ENCODE measurements at places on chromosomes 2 and 18. TPM values are rescaled to one million over a fixed set of nuclear protein-coding genes. Genes with fewer than 3 reads are reported as not detected.

Gene DDX18
- 89.3 TPM for total RNA-seq

Gene LYG1
- total RNA-seq = 2.4 TPM

Gene RGPD4
- not detected for total RNA-seq

Gene CHRNG
- not detected for total RNA-seq
